8988T (cell line): ENCODE measurements at places on chromosomes 5 and 9.

DNA sequence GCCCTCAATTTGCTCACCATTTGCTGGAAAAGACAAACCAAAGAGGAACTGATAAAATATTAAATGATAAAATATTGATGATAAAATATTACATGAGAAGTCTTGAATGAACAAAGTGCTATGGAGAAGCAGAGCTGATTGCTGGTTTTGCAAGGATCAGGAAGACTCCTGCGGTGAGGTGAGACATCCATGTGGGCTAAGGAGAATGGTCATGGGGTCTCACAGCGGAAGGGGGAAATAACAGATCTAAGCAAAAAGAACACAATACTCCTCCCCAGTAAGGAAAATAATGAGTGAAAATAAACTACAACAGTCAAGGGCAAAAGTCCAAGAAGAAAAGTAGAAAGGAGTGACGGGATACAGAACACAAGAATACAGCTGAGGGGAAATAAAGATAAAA lies 146.8 kb downstream of the LURAP1L start:
- DNase-seq: no peak

DNA sequence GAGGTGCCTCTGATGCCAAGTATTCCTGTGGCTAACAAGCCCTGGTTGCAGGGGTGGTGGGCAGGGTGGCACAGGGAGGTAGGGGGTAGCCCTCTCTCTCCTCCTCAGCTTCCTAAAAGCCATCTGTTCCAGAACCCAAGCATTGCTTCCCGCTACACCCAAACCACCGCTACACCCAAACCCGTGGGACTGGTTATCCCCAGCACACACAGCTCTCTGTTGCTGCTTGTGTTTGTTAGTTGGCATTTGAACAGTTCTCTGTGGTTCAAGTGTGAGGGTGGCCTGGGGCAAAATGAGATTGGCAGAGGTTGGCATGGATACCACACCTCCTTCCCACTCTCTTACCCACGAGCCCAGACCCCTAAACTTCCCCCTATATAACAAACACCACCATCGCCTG lies 40.4 kb downstream of the SPARC start:
- DNase-seq: no peak

DNA sequence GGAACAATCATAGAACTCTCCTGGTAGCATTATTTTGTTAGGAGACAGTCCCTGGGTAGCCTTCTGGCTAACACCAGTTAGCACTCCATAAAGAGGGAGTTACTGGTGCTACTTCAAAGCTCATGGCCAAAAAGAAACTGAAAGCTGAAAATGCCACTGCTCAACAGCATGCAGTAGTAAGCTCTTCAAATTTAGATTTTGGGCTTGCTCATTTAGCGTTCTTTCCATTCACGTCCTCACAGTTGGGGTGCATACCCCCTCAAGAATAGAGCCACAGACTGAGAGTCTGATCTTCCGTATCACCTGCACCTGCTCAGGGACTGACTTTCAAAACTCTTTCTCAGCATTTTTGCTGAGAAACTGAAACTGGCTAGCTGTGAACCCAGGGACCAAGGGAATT lies 24.7 kb downstream of the NTRK2 start:
- no peak for DNase-seq

DNA sequence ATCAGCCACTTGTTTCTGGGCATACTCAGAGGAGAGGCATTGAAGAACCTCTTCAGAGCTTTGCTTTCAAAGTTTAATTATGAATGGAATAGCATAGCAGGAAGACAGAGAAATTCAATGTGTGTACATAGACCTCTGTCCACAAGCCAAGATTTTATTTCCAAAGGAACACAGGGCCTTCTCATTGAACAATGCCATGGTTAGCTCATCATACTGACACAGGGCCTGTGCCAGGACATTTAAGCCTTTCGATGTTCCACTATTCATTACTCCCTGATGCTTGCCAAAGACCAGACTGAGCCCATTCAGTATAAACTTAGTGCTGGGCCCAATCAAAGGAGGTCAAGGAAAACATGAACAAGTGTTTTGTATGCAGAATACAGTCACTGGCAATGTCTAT lies 280.8 kb downstream of the FBXL17 start:
- no peak for DNase-seq
